ENCODE measurements at places on chromosomes 3 and 15. TPM values are rescaled to one million over a fixed set of nuclear protein-coding genes. Genes with fewer than 3 reads are reported as not detected.

Gene SAMD7
- not detected for total RNA-seq

Gene PLXND1
- total RNA-seq = 127 TPM

Gene LINGO1
- not detected for total RNA-seq

Gene MAP1A
- 180 TPM for total RNA-seq

Gene MCF2L2
- not detected for total RNA-seq

Gene GNB4
- 64.7 TPM for total RNA-seq

Gene VEPH1
- total RNA-seq = 91.0 TPM

Gene LPP
- total RNA-seq = 61.9 TPM

Gene C3orf49
- not detected for total RNA-seq

Gene SHISA5
- total RNA-seq = 107 TPM

Gene TIPARP
- 29.7 TPM for total RNA-seq

Gene IL5RA
- total RNA-seq = not detected

Gene ALCAM
- total RNA-seq = 133 TPM

Gene TTC23
- 35.6 TPM for total RNA-seq

Gene SERPINI1
- 4.5 TPM for total RNA-seq

Gene FSIP1
- total RNA-seq = 1.6 TPM

Gene PLA2G4D
- not detected for total RNA-seq

Gene SLC25A38
- 15.6 TPM for total RNA-seq

Gene MAGEL2
- 0.50 TPM for total RNA-seq

Gene UNC13C
- total RNA-seq = not detected

Gene RETNLB
- not detected for total RNA-seq

Gene MORC1
- not detected for total RNA-seq

Gene PPP1R14D
- not detected for total RNA-seq

Gene DAZL
- not detected for total RNA-seq

Gene ITIH1
- total RNA-seq = not detected

Gene GNAT1
- total RNA-seq = not detected

Measured in smooth muscle cell of trachea (primary cell).